ENCODE measurements at places on chromosomes 13 and 19.
A peak's percentile ranks its signal among the peaks of the same experiment; 100 is the strongest.

DNA sequence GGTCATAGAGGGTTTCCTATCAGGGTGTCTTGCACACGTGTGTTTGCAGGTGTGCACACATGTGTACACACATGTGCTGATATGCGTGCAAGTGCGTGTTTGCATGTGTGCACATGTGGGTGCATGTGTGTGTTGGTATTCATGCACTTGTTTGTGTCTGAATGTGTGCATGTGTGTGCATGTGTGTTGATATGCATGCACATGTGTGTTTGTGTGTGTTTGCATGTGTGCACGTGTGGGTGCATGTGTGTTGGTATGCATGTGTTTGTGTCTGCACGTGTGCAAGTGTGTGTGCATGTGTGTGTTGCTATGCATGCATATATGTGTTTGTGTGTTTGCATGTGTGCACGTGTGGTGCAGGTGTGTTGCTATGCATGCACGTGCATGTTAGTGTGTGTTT is 150.5 kb downstream of the SOX1 start:
- DNase-seq, result no peak

DNA sequence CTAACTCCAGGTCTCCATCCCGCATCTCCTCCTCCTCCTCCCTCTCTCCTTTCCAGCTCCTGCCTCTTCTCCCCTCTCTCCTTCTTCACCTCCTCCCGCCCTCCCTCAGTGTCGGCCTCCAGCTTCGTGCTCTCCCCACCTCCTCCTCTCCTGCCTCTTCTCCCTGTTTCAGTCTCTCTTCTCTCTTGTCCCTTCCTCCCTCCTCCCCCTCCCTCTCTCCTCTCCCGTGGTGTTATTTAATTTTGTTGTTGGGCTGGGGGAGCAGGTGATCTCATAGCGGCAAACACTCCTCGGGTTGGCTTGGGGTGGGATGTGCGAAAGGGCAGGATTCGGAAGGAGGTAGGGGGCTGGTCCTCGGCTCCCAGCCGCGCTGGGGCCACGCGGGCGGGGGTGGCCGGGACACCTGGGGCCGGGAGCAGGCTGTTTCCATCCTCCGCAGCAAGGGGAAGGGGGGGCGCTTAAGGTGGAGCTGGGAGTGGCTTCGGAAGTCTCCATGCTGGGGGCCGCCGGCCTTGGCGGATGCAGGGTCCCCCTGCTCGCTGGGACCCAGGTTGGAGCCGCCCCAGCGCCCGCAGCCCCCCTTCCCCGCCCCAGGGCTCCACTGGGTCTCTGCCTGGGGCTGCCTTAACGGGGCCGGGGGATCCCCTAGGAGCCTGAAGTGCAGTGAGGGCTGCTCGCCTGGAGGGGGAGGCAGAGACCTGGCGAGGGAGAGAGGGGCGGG is at the start of gene CA11:
CA11 (minus strand) TSS at position 187 of the 721 bp plus-strand sequence. CDS start 555 bp downstream, outside the sequence.
- peak; percentile 91 for DNase-seq

DNA sequence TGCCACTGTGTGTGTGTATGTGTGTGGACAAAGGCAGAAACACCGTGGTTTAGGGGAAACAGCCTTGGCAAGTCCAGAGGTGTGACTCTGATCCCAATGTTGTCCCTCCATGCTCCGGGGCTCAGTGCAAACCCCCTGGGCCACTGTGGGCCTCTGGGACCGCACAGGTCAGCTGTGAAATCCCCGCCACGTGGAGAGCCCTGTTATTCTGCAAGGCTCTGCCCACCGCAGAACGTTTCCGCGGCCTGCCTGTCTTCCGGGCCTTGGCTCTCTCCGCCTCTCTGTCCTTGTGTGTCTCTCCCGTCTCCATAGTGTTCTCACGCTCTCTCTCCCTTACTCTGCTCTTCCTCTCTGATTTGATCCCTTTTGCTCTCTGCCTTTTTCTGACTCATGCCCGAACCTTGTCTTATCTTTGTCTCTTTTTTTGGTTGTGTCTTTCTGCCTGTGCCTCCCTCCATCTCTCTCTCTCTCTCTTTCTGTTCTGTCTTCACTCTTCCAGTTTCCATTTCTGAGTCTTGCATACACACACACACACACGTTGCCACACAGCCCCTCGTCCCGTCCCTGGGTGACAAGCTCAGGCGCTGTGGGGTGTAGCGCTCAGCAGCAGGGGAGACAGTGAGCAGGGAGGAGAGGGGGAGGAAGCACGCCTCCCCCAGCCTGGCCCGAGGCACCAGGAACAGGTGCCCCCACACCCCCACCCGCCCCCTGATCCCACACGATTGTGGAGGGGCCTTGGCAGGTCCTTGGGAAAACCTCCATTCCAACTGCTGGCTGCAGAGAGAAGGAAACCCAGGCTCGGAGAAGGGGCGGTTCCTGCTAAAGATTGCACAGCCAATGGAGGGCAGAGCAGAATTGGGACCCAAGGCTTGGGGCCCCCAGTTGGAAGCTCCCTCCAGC is 3.0 kb downstream of the TTYH1 start:
- no peak for DNase-seq

- DNase-seq, result no peak
These were observed 1.8 kb downstream of the ZNF460 start for GRCh38 chr19:57282011-57282643.

DNA sequence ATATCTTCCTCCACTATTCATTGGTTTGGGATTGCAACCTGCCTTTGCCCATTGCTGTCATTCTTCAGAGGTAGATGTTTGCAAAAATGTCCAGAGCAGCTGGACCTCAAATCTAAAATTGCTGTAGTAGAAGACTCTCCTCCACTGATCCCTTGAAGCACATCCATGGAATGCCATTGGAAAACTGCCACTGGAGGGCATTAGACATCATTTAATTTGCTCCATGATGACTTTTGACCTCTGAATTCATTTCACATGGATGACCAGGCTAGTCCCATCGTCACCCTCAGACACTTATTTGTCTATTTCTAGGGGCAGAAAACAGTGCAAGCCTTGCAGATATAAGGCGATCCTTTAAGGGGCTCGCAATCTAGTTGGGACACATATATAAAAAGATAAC is 33.9 kb upstream of the FLT1 start:
- no peak for DNase-seq

GRCh38 chr13:58587183-58587582 is 955.6 kb downstream of the PCDH17 start:
- no peak for DNase-seq

GRCh38 chr19:570937-571565 is 1.3 kb upstream of the BSG start:
- DNase-seq, result peak; percentile 58

- no peak for DNase-seq
These were observed 39.5 kb downstream of the NOTCH3 start for GRCh38 chr19:15161028-15161984.

- DNase-seq, result no peak
These were observed 619 bp downstream of the MED16 start for GRCh38 chr19:892243-892893.

DNA sequence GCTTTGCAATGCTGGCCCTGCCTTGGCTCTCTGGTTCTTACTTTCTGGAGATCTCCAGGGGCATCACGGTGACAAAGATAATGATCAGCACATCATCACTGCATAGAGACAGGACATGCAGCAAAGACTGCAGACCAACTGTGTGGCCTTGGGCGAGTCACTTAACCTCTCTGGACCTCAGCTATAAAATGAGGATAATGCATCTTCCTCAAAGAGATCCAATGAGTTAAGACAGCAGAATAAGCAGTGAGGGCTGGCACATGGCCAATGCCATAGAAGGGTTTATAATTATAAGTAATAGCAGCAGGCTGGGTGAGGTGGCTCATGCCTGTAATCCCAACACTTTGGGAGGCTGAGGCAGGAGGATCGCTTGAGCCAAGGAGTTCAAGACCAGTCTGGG is 2.4 kb downstream of the MAG start:
- no peak for DNase-seq

DNA sequence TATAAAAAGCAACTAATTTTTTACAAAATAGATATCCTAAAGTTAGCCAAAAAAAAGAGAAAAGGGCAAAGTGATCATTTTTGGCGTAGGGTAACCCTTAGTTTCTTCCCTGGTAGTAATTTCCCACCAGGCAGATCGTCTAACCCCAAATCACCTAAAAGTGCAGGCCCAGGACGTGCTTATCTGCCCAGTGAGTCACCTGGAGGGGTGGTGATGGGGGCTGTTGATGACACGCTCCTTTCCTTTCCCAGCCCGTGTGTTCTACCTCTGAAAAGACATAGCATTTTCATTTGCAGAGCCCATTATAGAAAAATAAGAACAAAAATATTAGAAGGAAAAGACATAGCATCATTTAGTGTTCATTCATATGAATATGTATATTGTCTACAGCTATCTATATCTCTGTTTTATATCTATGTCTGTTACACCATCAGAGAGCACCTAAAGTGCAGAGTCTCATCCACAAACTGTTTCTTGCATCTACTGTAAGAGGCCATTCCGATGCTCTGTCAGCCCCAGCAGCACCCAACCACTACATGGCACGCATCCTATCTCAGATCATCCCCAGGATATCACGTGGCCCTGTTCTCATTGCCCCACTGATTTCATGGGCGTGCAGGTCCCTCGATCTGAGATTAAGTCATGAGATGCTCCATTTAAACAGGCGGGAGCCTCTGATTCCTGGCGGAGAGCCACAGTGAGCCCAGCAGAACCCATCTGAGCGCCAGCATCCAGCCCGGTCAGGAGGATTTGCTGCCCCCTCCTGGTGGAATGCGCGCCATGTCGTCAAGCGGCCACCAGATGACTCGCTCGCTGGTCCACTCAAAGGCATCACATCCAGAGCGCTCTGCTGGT is 8.5 kb upstream of the LILRB3 start:
- peak; percentile 40 for DNase-seq

DNA sequence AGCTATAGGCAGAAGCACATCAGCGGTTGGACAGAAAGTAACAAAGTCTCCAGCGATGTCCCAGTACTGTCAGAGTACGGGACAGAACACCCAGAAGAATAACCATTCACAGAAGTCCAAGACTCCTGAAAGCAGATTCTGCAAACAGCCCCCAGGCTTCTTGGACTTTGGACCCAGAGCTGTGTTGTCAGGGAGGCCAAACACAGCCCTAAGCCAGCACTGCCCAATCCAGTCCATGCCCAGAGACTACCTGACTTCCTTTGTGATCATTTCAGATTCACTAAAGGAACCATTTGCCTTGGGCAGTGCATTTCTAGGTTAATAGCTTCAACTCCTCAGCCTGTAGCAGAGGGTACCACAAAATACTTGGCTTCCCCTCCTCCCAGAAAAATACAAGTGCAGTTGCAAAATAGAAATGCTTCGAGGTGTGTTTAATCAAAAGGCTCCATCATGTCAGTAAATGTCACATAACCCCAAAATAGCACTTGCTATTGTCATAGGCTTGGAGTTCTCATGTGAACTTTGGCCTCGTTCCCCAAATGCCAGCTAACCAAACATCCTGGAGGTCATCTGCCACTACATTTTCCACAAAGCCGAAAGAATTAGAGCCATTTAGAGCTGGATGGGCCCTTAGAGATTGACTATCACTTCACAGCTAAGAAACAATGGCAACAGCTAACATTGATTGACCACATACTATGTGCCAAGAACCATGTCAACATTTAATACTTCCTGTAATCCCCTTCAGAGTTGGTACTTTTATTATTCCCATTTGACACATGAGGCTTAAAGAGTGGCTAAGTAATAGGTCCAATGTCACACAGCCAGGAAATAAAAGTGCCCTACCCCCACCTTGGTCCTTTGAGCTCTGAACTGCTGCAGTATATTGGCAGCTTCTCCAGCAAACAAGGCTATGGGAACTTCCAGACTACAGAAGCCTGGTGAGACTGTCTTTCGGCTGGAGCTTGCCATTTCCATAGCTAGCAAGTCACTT is 329.9 kb downstream of the FOXO1 start:
- no peak for DNase-seq

DNA sequence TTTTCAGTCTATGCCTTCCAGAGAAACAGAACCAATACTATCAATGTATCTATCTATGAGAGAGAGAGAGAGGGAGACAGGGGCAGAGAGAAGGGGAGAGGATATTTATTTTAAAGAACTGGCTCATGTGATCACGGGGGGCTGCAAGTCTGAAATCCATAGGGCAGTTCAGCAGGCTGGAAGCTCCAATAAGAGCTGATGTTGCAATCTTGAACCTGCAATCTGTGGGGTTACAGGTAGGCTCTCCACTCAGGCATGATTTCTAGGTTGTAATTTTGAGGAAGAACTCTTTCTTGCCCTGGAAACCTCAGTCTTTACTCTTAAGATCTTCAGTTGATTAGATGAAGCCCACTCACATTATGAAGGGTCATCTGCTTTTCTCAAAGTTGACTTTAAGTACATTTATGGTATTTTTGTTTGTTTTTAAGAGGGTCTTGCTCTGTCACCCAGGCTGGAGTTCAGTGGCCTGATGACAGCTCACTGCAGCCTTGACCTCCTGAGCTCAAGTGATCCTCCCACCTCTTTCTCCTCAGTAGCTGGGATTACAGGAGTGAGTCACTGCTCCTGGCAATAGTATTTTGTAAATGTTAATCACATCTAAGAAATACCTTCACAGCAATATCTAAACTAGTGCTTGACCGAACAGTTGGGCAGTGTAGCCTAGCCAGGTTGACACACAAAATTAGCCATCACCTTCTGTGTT is 376.4 kb downstream of the FGF9 start:
- DNase-seq, result no peak

- no peak for DNase-seq
These were observed 215.4 kb upstream of the IRS2 start for GRCh38 chr13:110001670-110002275.

GRCh38 chr13:49836516-49836915 is 44.0 kb upstream of the KPNA3 start:
- no peak for DNase-seq

DNA sequence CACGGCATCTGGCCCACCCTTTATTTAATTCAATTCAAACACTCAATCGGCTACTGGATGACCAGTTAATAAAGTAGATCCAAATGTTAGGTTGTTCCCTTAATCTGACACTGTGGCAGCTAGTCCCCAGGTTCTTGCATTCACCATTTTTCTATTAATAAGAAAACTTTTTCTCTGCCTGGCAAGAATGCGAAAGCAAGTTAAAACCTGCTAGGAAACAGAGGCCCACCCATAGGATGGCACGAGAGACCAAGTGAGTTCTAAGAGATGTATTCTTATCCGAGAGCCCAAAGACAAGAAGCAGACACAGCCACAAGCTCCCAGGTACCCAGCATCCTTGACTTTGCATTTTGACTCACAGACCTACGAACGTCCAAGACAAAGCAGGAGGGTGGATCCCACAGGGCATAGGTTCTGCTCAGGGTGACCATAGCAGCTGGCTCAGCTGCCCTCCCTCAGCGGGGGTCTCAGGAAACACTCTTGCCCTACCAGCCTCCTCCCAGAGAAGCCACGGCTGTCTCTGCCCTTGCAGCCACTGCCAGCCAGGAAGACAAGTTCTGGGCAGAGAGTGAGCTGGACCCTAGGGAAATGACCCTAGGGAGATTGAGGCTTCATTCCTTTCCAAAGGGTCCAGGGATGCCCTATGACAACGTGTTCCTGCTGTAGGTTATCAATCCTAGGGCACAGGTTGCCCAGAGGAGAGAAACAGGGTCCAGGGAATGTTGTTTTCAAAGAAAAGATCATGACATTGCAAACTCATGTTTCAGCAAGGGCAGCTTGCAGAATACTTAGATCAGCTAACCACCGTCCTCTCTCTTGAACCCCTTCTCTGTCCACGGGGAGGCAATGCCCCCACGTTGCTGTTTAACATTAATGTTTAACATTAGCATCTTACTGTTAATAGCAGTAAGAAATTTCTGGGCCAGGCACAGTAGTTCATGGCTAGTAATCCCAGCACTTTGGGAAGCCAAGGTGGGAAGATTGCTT is 147.2 kb upstream of the ZNF507 start:
- DNase-seq, result no peak

Data from NCI-H1930 (cell line).